ENCODE measurements at places on chromosomes 6 and 20.

GRCh38 chr6:163720005-163720404 lies 305.5 kb downstream of the QKI start:
- DNase-seq = no peak

DNA sequence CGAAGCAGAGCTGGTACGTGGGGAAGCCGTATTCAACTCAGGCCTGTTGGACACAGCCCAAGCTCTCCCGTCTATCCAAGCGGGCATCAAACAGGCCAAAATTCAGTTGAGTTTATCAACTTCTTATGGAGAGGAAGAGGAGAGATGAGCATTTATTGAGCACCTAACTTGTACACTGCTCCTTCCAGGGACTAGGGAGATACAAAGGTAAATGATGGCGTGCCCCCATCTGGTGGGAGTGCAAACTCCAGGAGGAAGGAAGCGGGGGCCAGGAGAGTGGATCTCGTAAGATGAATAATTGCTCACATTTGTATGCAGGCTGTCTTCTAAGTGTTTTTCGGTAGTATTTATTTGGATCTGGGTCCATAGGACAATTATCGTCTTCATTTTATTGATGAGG lies 146.6 kb downstream of the SOBP start:
- no peak for DNase-seq

DNA sequence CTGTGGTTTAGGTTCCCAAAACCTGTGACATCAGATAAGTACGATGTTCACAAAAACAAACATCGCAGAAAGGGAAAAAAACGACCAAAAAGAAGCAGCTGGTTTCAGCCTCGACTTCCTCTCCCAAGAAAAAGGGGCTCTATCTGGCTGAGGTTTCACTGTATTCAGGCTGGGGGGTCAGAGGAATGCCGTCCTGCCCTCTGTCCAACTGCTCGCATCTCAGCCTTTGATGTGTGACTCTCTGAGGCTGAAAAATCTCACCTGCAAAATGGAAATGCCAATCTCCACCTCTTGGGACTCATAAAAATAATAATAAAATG lies 123.6 kb upstream of the PTPN1 start:
- DNase-seq = no peak

DNA sequence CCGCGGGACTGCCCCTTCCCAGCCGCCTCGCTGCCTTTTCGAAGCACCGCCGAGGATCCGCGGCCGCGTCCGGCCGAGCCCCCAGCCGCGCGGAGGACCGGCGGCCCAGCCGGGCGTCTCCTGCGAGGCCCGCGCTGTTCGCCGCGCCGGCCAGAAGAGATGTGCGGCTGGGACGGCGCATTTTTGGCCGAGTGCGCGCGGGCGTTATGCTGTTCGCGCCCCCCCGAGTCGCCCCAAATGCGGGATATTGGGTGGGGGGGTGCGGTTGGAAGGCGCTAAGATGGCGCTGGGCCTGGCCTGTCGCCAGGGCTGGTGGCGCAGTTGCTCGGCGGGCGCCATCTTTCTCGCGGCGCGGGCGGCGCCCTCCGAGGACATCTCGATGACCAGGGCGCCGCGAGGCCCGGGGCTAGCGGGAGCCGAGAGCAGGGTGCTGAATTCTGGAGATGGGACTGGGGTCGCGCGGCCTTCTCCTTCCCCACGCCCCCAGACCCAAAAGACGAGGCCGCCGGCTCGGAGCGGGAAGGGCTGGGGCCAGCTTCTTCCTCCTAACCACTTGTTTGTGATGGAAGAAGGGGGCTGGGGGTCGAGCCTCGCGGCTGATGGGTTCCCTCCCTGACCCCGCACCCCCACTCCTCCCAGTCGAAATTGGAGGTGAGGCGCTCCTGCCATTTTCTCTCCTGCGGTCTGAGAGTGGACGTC lies 1.5 kb downstream of the BICRAL start:
- peak; percentile 86 for DNase-seq

DNA sequence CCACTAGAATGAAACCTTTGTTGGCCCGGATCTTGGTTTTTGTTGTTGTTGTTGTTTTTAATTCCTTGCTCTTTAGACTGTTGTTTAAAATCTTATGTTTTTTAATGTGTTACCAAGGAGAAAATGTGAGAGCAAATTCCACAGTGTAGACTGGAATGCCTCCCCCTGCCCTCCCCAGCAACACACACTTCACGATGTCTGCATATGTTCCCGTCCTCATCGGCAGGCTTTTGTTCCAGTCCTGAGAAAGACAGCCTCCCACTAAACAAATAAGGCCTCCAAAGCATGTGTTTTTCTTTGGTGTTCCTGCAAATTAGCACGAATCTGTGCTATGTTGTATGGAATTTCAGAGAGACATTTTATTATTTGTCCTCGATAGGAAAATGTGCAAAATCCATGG lies 263.3 kb upstream of the QKI start:
- no peak for DNase-seq

DNA sequence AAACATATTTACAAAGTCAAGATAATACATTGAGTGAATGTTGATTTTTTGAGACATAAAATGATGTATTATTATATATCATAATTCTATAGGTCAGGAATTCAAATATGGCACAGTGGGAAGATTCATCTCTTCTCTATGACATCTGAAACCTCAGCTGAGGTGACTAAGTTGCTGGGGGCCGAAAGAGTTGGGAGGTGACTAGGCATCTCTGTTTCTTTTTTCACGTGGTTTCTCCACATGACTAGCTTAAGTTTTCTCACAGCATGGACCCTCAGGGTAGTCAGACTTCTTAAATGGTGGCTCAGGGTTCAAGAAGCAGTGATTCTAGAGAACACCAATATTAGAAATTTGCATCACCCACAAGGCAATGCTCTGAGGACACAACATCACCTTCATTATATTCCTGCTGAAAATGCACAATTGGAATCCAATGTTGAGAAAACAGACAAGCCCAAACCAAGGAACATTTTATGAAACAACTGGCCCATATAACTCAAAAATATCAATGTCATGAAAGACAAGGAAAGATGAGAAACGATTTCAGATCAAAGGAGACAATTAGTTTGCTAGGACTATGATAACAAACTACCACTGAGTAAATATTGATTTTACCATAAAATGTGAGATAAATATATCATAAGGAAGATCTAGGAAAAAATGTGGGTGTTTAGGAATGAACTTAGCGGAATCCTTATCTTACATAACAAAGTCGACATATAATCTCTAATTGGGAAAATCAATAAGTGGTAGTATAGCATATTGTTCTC lies 273.3 kb upstream of the IRAK1BP1 start:
- no peak for DNase-seq

- no peak for DNase-seq
Measured at GRCh38 chr6:89941031-89941762, 46.9 kb downstream of the GJA10 start.

DNA sequence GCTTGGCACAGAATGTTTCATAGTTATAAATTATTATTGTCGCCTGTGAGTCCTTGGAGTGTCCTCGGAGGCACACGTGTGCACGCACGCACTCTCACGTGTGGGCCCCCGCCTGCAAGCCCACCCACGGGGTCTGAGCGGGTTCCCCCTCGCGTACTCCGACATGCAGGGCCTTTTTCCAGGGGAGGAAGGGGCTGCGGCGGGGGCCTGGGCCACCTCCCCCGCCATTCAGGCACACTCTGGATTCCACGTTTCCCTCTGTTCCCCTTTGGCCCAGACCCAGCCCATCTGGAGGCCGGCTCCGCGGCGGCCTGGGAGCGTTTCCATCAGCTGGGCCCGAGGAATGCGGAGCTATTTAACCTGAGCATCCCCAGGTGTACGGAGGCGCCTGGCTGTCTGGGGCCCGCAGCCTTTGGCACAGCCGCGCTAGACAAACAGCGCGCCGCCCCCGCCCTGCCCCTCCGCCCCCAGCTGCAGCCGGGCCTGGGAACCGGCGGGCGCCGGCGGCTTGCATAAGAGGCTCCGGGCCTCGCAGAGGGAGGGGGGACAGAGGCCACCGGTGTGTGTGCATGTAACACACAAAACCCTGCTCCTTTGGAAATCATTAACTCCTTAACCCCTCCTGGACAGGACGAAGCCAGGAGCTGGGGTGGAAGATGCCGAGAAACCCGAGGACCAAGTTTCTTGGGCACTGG lies 3.3 kb downstream of the ID1 start:
- DNase-seq = no peak

- no peak for DNase-seq
Measured at GRCh38 chr20:42083280-42083679, 465.1 kb upstream of the CHD6 start.

DNA sequence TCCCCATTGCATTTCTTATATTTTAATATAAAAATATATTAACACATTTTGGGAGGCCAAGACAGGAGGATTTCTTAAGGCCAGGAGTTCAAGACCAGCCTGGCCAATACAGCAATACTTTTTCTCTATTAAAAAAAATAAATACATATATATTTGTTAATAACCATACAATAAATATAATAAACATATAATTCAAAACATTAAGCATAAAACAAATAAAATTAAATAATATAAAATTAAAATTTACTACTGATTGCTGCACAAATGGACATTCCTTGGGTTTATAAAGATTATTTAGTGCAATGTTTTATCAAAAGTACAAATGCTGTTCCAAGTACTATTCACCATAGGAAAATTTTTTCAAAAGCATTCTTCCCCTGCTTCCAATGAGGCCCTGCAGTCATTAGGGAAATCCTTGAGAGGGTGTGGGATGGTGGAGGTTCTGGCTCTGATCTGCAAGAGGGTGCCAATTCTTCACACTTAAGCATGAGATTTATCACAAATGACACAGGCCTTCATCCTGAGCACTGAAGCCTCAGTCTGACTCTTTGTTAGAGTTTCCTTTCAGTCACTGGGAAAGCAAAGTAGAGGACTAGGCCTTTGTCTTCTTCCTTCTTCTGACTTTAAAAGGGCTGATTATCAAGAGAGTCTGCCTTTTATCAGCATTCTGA lies 596.7 kb downstream of the EPM2A start:
- no peak for DNase-seq

DNA sequence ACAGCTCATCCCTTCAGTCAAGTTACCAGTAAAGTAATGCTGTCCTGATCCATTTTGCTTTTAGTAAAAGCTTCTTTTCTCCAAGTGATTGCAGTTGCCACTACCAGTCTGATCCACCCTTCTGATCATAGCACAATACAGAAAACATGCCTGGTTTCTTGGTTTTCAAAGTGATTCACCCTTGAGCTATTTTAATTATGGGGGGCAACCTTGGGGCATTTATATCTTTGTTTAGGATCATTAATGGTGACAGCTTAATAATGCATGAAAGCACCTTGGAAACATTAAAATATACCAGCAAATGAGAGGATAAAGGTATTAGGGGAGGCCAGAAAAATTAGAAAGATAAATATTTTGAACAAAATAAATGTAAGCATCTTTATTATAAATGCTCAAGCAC lies 38.4 kb downstream of the LRRC1 start:
- no peak for DNase-seq

- DNase-seq = no peak
Measured at GRCh38 chr6:158024566-158025297, 43.1 kb downstream of the SYNJ2 start.

- no peak for DNase-seq
Measured at GRCh38 chr6:40710626-40711330, 123.6 kb upstream of the LRFN2 start.

DNA sequence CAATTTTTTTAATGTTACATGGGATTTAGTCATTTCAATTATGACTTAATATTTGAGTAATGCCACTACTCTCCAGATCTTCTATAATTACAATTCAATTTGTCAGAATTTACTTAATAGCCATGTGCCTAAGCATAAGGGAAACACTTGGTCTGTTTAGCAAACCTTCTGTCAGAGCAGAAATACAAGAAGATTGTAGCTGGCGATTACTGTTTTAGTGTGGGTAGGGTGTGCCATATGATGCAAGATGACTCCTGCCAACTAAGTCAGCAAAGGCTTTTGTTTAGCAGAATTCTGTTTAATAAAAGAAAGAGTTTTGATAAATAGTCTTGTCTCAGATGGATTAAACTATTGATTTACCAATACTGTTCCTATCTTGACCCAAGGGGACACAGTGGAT lies 455.4 kb downstream of the RNF144B start:
- DNase-seq = no peak

- no peak for DNase-seq
Measured at GRCh38 chr6:127176146-127176545, 57.7 kb downstream of the RSPO3 start.

DNA sequence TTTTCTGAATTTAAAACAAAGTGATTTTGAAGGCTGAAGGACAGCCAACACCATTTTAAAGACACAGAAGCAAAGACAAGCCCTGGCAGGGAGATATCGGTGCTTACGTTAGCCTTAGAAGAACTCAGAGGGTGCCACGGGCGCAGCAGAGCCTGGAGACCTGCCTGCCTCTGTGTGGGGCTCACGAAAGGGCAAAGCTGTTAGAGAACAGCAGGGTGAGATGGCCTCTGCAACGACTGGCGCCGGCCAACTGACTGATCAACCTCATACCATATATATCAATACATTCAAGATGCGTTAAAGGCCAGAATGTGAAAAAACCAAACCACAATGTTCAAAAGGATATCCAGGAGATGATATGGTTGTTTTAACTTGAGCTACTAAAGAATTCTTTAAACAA lies 151.0 kb upstream of the RPS6KA2 start:
- DNase-seq = no peak

DNA sequence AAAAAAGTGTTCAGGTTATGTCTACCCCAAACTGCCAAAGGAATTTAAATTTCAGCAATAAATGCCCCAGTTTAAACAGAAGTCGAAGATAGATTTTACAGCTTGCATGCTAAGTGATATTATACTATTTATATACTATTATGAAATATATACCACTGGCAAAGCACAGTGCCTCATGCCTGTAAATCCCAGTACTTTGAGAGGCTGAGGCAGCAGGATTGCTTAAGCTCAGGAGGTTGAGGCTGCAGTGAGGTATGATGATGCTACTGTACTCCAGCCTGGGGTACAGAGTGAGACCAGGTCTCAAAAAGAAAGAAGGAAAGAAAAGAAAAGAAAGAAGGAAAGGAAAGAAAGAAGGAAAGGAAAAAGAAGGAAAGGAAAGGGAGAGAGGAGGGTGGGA lies 102.1 kb downstream of the MTFR2 start:
- no peak for DNase-seq

GRCh38 chr20:2086177-2086979 lies 15.2 kb upstream of the STK35 start:
- no peak for DNase-seq

GRCh38 chr6:153727885-153728284 lies 311.2 kb upstream of the OPRM1 start:
- DNase-seq = no peak

- DNase-seq = no peak
Measured at GRCh38 chr6:154086510-154086909, 47.5 kb downstream of the OPRM1 start.

GRCh38 chr6:35188886-35189285 lies 24.9 kb upstream of the SCUBE3 start:
- DNase-seq = no peak

DNA sequence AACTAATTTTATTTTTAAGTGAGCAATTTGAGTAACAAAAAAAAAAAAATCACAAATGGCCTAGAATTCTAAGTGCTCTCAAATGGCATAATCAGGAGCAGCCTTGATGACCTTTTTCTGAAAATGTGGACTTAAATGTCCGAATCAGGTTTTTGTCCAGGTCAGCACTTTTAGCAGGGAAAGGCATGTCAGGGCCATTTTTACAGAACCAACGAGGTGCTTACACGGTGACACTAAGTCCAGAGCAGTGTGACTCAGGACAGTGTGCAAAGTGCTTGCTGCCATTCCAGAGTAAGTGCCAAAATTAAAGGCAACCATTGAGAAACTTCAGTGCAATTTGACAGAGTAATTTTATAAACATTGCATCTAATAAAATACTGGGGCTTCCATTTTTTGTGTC lies 127.8 kb downstream of the KIF16B start:
- DNase-seq = no peak

GRCh38 chr6:31465185-31465536 lies 32.8 kb upstream of the MICB start:
- peak; percentile 45 for DNase-seq

GRCh38 chr6:25868436-25869183 lies 5.4 kb downstream of the SLC17A3 start:
- DNase-seq = no peak

All from CD4-positive, alpha-beta T cell treated with Interleukin-10 for 1 hour (primary cell).